EL (cell line): ENCODE measurements at places on chromosomes 12 and 14.
A peak's percentile ranks its signal among the peaks of the same experiment; 100 is the strongest.

- no peak for DNase-seq
Measured at GRCh38 chr12:95495433-95495832, 21.5 kb downstream of the METAP2 start.

DNA sequence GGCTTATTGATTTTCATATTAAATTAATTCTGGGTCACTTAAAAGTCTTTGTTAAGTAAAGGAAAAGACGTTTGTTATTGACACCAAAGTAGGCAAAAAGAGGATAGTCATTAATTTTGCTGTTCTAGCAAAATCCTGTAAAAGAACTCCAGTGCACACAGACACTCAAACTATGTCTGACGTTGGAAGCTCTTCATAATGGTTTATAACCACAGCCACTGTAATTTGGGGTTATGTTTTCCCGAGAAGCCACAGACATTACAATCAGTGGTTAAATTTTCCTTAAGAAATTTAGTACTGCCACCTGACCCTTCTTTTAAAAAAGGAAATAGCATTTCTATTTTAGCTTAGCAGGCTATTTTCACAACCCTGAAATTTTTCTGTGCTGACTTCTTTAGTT lies 267.5 kb downstream of the CCDC91 start:
- no peak for DNase-seq

DNA sequence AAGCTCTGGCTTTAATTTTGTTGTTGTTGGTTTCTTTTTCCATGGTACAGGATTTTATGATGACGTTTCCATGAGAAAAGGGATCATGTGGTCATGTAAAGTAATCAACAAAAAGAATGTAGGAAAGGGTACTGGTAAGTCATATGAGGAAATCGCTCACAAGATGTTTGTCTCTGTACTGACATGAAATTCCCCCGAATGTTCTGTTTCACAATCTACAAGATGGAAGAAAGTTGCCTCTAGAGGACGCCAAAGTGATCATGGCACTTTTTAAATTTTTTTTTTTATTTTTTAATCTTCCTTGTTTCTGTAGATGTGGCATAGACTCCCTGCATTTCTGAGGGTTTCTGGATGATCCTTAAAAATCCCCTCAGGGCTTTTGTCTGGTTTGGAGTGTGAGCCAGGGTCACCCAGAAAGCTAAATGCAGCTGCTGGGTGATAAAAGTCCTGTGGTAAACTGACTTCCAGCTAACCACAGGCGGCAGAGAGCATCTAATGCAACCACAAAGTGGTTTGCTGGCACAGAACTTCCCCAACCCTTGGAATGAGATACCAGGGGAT lies 393.5 kb downstream of the CCDC91 start:
- peak; percentile 92 for DNase-seq

- no peak for DNase-seq
Measured at GRCh38 chr14:95069547-95069946, 87.8 kb downstream of the DICER1 start.

GRCh38 chr12:122847921-122848421 lies 12.7 kb downstream of the HIP1R start:
- DNase-seq = no peak

DNA sequence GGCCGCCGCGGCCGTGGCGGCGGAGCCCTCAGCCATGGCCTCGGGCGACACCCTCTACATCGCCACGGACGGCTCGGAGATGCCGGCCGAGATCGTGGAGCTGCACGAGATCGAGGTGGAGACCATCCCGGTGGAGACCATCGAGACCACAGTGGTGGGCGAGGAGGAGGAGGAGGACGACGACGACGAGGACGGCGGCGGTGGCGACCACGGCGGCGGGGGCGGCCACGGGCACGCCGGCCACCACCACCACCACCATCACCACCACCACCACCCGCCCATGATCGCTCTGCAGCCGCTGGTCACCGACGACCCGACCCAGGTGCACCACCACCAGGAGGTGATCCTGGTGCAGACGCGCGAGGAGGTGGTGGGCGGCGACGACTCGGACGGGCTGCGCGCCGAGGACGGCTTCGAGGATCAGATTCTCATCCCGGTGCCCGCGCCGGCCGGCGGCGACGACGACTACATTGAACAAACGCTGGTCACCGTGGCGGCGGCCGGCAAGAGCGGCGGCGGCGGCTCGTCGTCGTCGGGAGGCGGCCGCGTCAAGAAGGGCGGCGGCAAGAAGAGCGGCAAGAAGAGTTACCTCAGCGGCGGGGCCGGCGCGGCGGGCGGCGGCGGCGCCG lies 381 bp downstream of the YY1 start:
- DNase-seq = no peak

DNA sequence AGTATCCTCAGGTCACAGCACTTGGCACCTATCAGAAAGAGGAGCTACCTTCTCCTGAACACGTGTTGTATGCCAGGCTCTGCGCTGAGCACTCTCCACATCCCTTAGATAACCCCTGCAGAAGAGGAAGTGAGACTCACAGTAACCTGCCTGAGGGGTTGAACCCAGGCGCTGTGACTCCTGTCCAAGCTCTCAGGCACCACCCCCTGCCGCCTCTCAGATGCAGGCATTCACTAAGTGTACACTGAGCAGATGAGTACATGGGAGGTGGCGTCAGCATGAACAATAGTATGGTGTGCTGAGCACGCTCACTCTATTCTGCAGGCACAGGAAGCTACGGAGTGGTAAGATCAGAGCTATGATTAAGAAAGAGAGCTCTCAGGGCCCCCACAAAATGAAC lies 21.0 kb upstream of the RIC8B start:
- no peak for DNase-seq

GRCh38 chr12:51270951-51271518 lies 820 bp upstream of the SMAGP start:
- DNase-seq = peak; percentile 85

- DNase-seq = no peak
Measured at GRCh38 chr12:94812345-94812744, 162.0 kb upstream of the TMCC3 start.

DNA sequence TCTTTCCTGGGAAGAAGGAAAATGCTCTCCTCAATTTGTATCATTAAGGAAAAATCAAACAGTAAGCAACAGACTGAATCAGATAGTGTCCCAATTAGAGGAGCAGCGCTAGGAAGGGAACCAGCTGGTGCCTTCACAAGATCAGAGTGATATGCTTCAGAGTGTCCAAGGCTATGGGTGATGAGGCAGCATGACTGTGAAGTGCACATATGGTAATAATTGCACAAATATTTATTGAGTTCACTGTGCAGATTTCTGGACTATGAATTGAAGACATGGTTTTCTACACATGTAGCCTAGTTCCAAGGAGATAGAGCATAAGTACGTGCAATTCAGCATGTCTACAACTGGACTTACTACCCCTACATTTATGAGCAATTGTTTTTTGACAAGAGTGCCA lies 78.8 kb upstream of the EVL start:
- peak; percentile 78 for DNase-seq

DNA sequence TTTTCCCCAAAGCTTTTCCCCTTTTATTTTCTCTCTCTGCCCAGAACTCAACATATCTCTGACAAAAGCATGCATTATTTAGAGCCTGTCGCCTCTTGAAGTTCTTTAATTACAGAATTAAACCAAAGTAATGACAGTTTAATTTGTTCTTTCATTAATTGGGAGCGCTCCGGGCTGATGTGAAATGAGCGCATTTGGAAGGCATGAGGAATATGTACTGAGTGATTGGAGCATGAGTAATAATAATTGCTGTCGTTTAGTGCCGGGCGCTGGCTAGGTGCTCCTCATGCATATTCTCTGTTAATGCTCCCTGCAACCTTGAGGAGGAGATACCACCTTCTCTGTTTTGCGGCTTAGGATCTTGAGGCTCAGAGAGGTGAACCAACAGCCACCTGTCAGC lies 120.5 kb downstream of the SLC25A47 start:
- DNase-seq = peak; percentile 67

DNA sequence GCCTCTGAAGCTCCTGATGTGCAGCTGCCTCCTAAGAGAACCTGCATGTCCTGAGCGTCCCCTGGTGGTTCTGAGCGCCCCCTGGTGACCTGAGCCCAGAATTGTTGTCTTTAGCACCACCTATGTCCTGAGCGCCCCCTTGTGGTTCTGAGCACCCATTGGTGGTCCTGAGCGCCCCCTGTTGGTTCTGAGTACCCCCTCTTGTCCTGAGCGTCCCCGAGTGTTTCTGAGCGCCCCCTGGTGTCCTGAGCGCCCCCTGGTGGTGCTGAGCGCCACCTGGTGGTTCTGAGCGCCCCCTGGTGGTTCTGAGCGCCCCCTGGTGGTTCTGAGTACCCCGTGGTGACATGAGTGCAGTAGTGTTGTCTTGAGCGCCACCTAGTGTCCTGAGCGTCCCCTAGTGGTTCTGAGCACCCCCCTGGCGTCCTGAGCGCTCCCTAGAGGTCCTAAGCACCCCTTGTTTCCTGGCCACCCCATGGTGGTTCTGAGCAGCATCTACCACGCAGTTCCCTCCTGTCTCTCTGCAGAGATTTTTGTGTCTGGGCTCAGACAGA lies 782.5 kb downstream of the TMEM121 start:
- DNase-seq = no peak

DNA sequence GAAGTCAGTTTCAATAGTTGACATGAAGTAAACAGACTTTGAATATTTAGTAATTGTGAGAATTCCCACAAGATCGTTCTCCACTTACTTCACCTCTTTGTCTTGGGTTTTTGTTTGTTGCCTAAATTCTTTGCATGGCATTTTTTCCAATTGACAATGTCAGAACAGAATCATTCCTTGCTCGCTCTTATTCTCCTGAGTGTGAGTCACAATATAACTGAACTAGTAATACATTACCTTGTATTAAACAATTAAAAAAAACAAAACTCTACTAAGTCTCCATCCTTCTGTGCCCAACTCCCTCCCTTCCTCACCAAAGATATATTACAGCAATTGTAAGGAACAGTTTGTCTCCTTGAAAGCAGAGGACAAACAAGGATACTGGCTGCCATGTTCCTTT lies 638.8 kb upstream of the NOVA1 start:
- DNase-seq = no peak

DNA sequence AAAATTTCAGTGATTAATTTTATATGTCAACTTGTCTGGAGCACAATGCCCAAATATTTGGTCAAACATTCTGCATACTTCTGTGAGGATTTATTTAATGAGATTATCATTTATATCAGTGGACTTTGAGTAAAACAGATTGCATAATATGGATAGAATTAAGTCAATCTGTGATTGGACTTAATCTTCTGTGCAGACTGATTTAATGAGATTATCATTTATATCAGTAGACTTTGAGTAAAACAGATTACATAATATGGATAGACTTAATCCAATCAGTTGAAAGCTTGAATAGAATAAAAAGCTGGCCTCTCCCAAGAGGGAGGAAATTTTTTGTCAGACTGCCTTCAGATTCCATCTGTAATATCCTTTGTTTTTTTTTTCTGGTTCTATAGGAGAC lies 1413.2 kb downstream of the LRFN5 start:
- no peak for DNase-seq

DNA sequence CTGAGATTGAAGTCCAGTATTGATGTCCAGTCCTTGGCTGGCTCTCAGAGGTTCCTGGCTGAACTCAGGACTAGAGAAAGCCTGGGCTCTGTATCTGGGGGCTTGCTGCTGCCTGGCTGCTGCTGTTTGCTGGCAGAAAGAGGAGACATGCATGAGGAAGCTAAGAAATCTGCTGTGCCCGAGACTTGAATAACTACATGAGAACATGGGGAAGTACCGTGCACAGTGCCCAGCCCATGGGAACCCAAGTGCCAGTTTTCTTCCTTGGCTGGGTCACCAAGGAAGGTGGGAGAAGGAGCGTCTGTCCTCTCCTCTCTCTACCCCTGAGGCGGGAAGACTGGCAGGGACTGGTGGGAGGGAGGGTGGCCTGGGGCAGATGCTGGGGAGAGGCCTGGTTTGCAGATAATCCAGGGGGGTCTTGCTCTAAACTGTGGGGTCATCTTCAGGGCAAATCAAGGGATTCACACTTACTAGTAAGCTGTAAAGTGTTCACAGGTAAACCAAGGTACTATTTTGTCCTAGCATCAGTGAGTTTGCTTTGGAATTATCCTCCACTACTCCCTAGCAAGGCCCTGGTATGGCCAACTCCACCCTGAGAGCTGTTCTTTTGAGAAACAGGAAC lies 13.8 kb upstream of the ZFP36L1 start:
- no peak for DNase-seq

- no peak for DNase-seq
Measured at GRCh38 chr14:49203676-49204075, 382.5 kb downstream of the RPS29 start.

DNA sequence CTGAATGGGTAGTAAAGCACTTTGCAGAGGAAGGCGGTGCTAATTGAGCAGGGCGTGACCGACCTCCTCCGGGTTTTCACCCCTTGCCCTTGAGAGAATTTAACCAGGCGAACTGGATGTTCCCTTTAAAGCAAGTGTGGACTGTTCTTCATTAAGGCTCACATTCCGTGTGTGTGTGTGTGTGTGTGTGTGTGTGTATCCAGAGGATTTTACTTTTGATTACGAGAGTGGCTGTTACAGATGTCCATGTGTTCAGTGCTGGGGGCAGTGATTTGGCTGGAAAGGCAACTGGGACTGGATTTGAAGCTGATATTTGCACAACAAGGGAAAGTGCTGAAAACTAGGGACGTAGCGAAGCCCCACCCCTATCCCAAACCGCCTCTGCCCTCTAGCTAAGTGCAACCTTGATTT lies 2.2 kb downstream of the TMEM132C start:
- DNase-seq = no peak

GRCh38 chr12:97027482-97027881 lies 120.4 kb downstream of the NEDD1 start:
- DNase-seq = no peak

- no peak for DNase-seq
Measured at GRCh38 chr14:75934998-75935628, 46.7 kb downstream of the TGFB3 start.

DNA sequence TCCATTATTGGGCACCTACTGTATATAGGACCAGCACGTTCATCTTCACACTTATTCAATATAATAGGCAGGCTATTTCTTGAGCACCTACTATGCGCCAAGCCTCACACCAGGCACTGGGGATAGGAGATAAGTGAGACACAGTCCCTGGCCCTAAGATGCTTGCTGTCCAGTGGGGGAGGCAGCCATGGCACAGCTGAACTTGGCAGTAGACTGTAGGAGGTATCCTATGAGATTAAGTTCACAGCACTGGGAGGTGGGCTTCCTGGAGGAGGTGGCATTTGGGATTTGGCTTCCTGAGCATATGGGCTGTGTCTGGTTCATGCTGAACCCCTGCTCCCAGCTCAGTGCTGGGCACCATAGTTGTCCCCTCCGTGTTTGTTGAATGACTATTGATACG lies 65.1 kb downstream of the MVK start:
- no peak for DNase-seq

- DNase-seq = no peak
Measured at GRCh38 chr12:51926064-51926632, 18.8 kb downstream of the ACVRL1 start.

GRCh38 chr14:39666386-39666785 lies 234.2 kb upstream of the FBXO33 start:
- DNase-seq = no peak
